Glutamatergic neuron (in vitro differentiated cells): ENCODE measurements at places on chromosomes 7 and 10.

GRCh38 chr10:124763267-124763666 lies 19.1 kb upstream of the FAM53B start:
- no peak for DNase-seq

DNA sequence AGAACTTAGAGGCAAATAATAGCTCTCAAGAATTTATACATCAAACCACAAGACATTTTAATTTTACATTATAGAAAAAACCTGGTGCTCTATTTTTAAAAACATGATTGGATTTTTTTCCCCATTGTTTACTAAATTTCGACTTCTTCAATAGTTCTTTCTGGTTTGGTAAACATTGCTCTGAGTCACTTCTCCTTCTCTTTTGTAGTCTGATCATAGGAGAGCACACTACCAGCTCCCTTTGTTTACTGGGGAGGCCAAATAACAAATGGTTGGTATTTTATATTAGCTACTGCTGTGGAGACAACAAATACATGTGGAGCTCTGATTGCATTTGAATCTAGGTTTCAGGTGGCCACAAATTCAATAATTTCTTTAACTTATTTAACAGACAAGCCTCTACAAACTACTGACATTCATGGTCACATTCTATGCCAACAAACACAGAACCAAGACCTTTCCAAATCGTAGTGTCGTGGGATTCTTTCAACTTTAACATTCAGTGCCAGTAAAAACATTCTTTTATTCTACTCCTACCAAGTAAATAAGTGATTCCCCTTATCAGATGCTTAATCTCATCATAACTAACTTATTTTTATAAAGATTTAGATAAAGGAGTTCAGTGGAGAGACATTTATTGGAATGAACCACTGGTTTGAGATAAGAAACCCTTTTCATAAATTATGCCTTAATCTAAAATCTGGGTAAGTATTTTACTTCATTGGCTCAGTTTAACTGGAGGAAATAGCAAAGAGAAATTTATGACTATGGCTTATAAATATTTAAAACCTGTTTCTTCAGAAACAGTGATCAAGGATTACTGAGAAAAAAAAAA lies 17.7 kb upstream of the FXYD4 start:
- DNase-seq = no peak

GRCh38 chr10:106741006-106741530 lies 423.4 kb downstream of the SORCS1 start:
- DNase-seq = no peak

DNA sequence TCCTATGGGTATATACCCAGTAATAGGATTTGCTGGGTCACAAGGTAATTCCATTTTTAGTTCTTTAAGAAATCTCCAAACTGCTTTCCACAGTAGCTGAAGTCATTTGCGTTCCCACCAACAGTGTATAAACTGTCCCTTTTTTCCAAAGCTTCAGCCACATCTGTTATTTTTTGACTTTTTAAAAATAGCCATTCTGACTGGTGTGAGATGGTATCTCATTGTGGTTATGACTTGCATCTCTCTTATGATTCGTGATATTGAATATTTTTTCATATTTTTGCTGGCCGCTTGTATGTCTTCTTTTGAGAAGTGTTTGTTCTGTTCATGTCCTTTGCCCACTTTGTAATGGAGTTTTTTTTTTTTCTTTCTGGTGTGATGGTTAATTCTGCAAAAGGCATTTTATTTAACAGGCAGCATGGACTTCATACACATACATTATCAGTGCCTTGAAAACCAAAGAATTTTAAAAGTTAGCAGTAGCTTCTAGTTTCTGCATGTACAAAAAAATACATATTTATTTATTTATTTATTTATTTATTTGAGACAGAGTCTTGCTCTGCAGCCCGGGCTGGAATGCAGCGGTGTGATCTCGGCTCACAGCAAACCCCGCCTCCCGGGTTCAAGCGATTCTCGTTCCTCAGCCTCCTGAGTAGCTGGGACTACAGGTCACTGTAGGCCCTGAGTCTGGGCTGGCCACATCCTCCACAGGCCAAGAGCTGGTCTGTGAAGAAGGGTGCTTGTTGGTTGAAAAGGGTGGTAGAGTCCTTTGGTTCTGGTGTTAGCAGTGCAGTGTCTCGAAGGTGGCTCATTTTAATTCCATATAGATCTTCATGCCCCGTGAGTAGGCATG lies 32.3 kb downstream of the AGR3 start:
- no peak for DNase-seq

- DNase-seq = no peak
These were observed 167.7 kb downstream of the PKD1L1 start for GRCh38 chr7:47780555-47780954.

DNA sequence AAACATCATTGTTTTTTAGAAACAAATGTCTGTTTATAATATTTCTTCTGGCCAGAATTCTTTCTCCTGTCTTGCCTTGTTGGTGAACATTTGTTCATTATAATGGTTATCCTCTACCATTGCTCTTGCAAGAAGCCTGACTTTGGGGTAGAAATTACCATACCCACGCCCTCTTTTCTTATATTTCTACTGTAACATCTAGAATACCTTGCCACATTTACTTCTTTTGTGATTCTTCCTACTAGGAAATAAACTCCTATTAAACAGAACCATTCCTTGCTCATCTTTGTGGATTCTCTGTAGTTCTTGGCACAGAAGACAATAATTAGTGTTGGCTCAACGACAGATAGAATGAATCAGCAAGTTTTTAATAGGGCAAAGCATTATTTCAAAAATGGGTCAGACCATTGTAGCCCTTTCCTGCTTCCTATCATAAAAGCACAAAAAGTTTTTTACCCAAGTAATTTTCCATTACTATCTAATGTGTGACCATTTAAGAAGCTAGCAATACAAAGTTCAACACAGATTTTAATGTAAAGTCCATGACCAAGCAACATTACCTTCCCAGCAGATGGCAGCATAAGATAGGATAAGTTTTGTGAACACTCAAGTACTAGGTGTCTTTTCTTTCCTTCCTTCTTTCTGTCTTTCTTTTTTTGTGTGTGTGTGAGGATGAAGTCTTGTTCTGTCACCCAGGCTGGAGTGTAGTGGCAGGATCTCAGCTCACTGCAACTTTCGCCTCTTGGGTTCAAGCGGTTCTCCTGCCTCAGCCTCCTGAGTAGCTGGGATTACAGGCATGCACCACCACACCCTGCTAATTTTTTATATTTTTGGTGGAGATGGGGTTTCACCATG lies 270.4 kb downstream of the HGF start:
- DNase-seq = no peak

- no peak for DNase-seq
These were observed 219.6 kb downstream of the KCNMA1 start for GRCh38 chr10:77417806-77418640.

- DNase-seq = no peak
These were observed 751.8 kb downstream of the KCNMA1 start for GRCh38 chr10:76885816-76886215.

DNA sequence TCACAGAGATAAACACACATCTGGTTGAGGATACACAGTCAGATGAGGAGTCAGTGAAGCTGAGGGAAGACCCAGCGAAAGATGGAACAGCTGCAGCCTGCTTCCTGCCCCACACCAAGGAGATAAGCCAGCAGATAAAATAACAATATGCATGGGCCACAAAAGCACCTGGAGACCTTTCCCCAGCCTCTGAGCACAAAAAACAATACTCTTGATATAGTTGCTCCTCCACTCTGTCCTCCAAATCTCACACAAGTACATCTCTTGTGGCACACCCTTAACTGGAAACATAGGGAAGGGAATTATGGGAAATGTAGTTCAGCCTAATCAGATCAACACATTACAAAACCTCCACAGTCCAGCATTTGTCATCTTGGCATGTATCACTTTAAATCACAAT lies 9.7 kb upstream of the FHIP2A start:
- DNase-seq = no peak

- no peak for DNase-seq
These were observed 84.0 kb downstream of the ADARB2 start for GRCh38 chr10:1653321-1653720.

- peak; percentile 32 for DNase-seq
These were observed 67.9 kb upstream of the CFAP46 start for GRCh38 chr10:133010095-133010842.

GRCh38 chr7:48101352-48101751 lies 12.3 kb downstream of the UPP1 start:
- DNase-seq = no peak

DNA sequence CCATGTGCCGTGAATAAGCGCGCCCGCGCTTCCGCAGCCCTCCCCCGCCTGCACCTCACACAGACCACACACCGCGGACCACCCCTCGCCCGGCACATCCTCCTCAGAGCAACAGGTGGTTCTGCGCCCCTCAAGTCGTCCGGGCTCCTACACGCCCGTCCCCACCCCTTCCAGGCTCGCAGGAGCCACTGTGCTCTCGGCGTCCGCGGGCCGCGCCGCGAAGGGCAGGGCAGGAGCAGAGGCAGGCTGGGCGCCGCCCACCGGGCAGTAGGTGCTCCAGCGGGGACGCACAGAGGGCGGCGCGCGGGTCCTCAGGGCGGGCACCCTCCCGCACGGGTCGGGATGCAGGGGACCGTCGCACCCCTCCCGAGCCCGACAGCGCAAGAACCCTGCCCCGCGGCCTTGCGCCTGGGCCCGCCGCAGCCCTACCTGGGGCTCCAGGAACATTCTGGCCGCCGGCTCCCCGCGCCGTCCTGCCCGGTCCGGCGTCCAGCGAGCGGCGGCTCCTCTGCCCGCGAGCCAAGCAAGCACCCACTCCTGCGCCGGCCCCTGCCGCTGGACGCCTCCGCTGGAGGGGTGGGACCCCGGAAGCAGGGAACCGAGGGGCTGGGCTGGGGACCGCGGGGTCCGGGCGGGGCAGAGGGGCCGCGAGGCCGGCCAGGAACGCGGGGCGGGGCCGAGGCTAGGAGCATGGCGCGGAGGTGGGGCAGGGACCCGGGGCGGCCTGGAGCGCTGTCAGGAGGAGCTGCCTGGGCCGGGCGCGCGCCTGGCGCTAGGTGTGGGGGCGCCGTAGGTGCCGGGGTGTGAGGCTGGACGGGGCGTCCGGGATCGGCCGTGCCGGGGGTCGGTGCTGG lies 37.4 kb downstream of the RASGEF1A start:
- peak; percentile 45 for DNase-seq

GRCh38 chr10:2839081-2839725 lies 228.1 kb upstream of the PFKP start:
- DNase-seq = peak; percentile 53

DNA sequence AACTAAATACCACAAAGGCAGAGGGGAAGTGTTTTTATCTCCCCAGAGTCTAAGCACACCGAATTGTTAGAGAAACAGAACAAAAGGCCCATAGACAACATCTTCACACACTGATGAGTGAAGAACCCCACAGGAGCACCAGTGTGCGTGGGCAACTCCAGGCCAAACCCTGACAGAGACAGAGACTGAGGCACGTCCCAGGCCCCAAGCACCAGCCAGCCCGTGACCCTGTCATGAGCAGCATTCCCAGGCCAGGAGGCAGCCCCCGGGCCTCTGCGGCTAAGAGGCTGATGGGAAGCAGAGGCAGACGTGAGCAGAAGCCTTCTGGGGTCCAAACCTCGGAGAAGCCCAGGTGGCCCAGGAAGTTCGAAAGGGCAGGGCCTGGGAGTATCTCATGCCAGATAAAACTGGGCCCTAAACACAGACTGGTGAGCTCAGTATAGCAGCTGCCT lies 184.4 kb downstream of the TCERG1L start:
- DNase-seq = no peak

DNA sequence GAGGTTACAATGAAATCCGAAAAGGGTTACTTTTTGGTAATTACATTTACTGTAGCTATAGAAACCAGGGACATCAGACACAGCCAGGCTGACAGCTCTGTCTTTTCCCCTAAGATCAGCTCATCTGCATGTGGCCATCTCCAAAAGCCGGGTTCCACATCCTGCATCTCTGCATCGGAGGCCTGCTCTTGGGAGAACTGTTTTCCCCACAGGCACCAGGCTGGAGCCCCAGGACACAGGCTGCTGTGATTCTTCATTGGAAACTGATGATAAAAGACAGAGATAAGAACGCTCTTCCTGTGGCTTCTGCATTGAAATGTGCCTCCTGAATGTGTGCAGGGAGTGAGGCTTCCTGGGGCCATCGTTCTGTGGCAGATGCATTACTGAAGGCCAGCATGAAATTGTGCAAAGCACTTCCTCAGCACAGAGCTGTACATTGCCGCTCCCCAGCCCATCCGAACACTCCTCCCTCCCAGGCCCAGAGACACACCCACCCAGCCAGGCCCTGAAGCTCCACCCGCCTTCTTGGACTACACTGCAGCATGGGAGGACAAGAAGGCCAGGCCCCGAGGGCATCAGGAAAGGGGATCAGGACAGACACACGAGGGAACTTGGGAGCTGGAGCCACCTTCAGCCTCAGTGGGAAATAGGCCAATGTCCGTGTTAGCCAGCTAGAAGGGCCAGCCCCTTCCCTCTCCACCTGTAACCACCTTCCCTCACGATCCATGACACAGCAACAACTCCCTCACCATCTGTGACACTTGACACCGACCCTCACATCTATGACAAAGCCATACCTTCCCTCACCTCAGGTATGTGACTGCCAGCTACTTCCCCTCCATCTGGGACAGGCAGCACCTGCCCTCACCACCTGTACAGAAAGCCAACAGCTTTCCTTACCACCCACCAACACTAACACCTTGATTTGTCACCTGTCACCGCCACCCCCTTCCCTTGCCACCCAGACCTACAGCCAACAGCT lies 113.2 kb downstream of the GRID1 start:
- no peak for DNase-seq

DNA sequence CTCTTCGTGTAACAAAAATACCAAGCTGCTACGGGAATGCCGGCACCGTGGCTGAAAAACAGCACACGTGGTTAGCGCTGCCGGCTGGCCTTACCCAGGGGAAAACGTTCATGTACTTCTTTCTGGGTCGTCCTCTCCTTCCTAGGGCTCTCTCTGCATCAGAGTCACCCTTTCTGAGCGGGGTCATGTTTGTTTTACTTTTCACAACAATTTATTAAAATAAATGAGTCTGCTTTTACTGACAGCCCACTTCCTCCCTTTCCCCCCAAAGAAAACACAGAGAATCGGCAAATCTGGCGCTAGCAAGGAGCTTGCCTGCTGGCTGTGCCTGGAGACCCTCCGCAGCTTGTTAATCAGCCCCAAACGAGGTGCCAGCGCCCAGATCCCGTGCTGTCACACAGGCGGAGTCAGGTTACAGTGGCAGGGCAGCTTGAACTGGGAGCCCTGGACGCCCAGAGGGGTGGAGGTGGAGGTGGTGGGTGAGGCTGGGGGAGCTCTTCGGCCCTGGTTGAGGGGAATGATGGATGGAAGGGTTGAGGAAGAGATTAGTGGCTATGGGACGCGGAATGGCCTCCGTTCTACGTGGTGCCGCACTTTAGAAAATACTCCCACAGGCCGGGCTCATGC lies 162.2 kb upstream of the TNS3 start:
- DNase-seq = no peak

DNA sequence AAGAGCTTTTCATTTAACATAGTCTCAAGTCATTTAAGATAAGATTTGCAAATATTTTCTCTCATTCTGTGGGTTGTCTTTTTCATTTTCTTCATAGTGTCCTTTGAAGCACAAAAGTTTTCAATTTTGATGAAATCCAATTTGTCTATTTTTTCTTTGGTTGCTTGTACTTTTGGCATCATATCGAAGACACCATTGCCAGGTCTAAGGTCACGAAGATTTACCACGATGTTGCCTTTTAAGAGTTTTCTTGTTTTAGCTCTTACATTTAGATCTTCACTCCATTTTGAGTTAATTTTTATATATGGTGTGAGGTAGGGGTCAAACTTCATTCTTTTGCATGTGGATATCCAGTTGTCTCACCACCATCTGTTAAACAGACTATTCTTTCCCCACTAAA lies 34.7 kb downstream of the TMEM270 start:
- DNase-seq = no peak
